Femur (tissue), 1 donor: ENCODE measurements at places on chromosomes 3 and 15.

- DNase-seq = peak; percentile 72
Measured at GRCh38 chr3:186241910-186242821, 119.9 kb downstream of the DGKG start.

GRCh38 chr3:5186858-5187155, 700 bp upstream of the EDEM1 start:
- no peak for DNase-seq

DNA sequence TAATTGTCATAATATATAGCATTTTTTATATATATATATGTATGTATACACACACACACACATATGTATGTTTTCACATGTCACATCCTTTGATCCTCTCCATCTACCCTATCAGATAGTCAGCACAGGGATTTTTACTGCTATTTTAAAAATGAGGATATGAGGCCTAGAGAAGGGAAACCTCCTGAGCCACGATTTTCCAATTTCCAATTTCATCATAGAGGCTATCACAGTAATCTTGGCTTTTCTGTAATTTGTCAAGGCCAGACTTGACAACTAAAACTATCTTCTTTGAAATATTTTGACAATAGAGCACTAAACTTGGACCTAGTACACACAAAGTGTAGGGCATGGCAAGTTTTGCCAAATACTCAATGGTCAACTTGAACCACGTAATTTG, 42.5 kb downstream of the IL1RAP start:
- no peak for DNase-seq

- peak; percentile 65 for DNase-seq
Measured at GRCh38 chr3:26104851-26105251, 315.0 kb downstream of the OXSM start.

DNA sequence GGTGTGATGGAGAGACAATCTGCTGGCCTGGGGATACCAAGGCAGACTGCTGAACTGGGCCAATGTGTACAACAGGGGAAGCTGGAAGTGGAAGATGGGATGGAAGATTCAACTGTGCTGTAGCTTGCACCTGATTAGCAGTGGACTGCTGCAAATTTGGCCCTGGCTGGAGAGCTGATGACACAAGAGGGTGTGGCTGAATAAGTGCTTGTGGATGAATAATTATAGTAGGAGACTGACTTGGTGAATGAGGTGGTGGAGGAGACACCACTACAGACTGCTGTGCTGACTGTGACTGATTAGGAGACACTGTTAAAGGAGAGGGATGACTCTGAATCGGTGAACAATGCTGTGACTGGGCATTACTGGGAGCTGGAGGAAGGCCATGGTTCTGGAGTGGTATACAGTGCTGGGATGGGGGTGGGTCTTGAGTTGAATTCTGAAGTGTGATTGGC, 52.5 kb downstream of the PHC3 start:
- no peak for DNase-seq
